Endodermal cell (in vitro differentiated cells): ENCODE measurements at places on chromosomes 13 and 19.

DNA sequence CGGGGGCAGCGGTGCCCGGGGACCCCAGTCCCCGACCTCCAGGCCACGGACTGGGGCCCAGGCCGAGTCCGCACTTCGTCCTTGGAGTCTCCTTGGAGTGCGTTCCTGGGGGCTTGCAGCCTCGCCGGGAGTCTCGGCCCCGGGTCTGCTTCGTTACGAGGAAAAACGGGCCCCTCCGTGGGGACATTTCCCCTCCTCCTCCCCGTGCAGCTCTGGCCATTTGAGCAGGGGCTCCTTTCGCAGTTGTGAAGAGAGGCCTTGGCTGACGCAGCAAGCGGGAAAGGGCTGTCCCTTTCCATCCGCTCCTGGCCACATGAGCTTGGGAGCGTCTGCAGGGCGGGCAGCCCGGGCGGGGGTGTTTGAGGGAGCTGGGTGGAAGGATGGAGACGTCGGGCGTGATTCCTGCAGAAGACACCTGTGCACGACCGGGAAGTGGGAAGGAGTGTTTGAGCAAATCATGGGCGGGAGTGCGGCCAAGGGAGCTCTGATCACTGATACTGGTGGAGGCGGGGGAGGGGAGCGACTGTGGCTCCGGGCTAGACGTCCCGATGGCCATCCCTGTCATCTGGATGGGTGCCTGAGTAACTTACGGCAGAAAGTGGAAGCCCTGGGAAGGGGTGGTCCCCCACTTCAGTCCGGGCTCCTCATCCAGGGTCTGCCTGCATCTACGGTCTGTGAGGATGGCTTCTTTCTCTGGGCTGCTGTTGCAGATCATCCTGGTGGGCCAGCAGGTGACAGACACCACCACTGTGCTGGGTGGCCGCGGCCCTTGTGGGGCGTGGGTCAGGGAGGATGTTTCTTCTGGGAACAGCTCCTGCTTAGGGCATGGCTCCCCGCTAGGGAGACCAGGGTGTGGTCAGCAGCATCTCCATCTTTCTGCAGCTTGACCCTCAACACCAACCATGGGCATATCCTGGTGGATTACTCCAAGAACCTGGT, 736 bp downstream of the GPI start:
- peak; percentile 72 for DNase-seq

GRCh38 chr19:35260694-35261304, 8.0 kb upstream of the USF2 start:
- peak; percentile 33 for DNase-seq

DNA sequence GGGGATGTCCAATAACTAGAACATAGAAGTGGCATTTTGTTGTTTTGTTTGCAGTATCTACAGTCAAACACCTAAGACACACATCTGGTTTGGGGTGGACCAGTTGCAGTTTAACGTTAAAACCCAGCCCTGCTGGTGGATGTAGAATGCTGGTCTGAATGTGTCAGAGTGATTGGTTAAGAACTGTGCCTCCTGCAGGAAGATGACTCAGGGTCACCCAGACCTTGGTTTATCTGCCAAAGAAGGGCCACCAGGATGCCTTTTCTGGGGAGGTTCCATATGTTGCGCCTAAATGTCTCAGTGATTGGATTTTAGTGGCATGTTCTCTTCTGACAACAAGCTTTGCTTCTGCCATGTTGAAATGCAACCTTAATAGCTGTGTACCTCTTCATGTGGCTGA, 23.1 kb downstream of the ZNF536 start:
- DNase-seq = peak; percentile 20

GRCh38 chr13:25575562-25575961, 203.8 kb downstream of the ATP8A2 start:
- DNase-seq = no peak

- no peak for DNase-seq
Measured at GRCh38 chr19:55213547-55213946, 4.2 kb upstream of the PTPRH start.

DNA sequence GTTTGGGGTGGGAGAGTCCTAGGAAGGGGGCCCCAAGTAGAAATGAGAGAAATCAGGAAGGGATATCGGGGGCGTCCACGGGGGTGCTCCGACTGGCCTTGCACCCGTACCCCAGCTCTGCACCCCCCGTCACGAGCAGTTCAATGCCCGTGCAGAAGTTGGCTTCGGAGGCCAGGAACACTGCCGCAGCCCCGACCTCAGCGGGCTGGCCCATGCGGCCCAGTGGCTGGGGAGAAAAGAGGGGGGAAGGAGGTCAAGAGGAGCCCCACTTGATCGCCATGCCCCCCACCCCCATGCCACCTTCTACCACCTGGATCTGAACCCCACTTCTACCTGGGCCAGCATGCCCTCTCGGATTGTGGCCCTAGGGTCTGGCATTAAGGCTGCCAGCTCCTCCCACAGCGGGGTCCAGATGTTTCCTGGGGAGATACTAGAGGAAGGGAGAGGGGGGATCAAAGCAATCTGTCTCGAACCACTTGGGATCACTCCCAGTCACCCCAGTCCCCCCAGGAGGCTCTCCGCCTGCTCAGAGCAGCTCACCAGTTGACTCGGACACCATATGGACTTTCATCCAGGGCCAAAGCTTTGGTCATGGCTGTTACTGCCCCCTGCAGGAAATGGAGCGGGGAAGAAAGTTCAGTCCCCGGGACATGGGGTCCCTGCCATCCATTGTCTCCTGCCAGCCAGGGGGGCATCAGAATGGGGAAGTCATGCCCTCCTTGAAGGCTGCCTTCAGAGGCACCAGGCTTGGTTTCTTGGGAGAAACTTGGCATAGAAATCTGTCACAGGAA, 2.5 kb upstream of the BCAT2 start:
- DNase-seq = peak; percentile 77

DNA sequence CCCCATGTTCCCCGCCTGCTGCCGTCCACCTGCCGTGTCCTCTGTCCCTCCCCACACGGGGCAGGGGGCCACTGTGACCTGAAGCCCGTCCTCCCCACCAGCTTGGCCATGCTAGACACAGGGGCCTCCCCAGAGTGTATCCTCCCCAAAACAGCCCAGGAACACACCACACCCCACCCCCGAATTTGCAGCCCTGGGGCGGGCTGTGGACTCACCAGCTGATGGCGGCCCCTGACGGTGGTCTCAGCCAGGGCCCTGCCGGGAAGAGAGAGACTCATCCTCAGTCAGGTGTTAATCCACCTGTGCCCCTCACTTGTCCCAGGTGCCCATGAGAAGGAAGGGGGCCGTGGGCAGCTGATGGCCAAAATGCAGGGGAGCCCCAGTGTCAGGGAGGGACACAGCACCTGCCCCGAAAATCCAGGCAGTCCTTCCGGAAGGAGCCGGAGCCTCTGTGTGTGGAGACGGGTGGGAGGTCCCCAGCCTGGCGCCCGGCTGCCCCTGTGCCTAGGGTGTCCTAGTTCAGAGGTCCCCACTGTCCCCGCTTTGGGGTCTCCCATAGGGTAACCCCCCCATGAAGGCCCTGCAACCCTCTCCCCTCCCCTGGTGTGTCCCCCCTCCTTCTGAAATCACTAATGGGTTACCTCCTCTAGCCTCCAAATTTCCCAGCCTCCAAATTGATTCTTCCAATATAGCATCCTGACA, 39.3 kb upstream of the TCF3 start:
- DNase-seq = no peak

DNA sequence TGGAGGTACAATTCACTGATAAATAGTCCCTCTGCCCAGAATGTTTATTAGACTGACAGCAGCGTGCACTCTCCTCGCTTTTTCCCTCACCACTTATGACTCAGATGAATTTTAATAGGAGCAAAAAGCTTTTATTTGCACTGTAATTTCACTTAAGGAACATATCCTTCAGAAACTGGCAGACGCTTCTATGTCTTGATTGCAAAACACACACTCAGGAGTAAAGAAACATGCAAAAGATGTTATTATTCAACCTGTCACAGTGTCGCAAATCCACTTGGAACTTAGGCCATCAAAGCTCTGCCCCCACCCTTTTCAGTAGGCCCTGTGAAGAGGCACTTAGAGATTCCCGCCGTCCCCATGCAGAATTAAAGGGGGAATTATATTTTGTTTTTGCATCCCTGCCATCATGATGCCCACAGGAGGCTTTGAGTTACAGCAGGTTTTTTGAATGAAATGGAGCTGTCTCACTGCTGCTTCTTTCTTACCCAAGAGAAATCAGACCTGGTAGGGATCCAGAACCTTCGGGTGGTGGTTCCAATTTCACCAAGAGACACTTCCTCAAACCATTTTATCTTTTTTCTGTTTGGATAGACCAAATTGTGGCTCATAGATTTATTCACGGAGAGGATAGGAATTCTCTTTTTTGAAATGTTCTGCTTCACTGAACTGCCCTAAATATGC, 74.5 kb downstream of the GGACT start:
- DNase-seq = peak; percentile 41

DNA sequence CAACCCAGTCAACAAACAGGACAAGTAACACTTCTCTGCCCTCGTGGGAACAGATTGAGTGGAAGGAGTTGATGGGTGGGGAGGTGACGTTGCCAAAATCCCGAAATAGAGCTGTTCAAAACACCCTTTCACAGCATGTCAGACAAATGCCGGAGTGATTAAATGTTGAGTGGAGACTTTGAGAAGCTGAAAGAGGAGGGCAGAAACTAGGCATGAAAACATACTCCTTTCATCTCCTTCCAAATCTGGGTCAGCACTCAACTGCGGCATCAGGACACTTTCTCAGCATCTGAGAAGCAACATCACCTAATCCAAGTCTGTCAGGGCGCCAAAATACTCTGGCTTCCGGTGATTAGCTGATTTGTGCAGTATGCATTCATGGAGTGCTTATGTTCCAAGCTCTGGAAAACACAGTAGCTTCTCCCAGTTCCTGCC, 51.5 kb upstream of the MRI1 start:
- DNase-seq = no peak

GRCh38 chr13:112165712-112166111, 98.8 kb downstream of the SOX1 start:
- DNase-seq = peak; percentile 54

DNA sequence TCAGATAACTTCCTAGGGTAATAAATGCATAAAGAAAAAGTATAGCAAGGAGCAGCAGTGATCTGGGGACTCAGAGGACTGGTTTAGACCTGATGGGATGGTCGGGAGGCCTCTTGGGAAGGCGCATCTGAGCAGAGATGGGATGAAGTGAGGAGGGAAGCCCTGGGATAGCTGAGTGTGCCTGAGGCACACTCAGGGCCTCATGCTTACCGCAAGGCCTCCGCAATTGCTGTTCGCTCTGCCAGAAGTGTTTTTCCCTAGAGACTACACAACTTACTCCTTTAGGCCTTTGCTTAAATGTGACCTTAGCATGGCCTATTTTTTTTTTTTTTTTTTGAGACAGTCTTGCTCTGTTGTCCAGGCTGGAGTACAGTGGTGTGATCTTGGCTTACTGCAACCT, 4.1 kb upstream of the DLL3 start:
- no peak for DNase-seq

- no peak for DNase-seq
Measured at GRCh38 chr19:6568010-6568526, 22.9 kb downstream of the CD70 start.

GRCh38 chr13:57045826-57046546, 94.7 kb upstream of the PRR20A start:
- DNase-seq = no peak

GRCh38 chr19:37943480-37943879, 36.5 kb downstream of the SIPA1L3 start:
- no peak for DNase-seq

DNA sequence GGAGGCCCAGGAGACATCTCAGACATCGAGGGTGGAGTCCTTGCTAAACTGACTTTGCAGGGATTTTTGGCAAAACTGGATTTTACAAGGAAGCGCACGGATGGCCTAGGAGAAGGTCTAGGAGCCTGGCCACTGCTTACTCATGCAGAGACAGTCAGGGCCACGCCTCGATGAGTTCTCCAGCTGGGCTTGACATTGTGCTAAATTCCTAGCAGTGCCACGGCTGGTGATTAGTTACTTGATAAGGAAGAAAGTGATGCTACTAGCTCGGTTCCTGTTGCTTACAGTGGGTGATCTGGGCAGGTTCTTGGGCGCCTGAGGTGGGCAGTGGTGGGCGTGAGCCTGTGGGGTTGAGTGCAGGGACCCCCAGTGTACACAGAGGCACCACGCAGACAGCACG, 143.4 kb downstream of the SOX1 start:
- peak; percentile 80 for DNase-seq

DNA sequence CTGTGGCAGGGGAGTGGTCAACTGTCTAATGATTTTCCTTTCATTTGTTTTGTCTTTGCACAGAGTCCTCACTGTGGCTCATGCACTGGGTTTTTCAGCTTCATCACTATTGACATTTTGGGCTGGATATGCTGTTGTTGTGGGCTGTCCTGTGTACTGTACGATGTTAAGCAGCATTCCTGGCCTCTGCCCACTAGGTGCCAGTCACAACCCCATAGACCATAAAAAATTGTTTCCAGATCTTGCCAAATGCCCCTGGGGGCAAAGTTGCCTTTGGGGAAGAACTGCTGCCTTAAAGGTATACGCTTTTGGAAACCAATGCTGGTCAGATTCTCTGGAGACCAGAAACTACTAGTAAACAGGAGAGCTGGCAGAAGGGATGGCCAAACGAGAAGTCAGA, 310.4 kb downstream of the SPRY2 start:
- peak; percentile 67 for DNase-seq
